Renal cortical epithelial cell (primary cell): ENCODE measurements at places on chromosomes 12 and 14. TPM values are rescaled to one million over a fixed set of nuclear protein-coding genes. Genes with fewer than 3 reads are reported as not detected.

GRCh38 chr14:104724981-104725771 is 1.1 kb downstream of the ADSS1 start:
- DNase-seq = no peak

The DIO2 gene
- total RNA-seq = under 0.01 and 1.3 TPM in 2 replicates

- no peak for DNase-seq
These were observed 1.4 kb downstream of the LIN7A start for GRCh38 chr12:80936353-80936641.

- no peak for DNase-seq
These were observed 29.9 kb upstream of the MYBPC1 start for GRCh38 chr12:101564912-101565311.

The KRT73 gene
- not detected in 2 replicates for total RNA-seq

The EML5 gene
- total RNA-seq = 0.55 and 2.4 TPM in 2 replicates

GRCh38 chr14:65040666-65041433 is 54.2 kb downstream of the FNTB start:
- DNase-seq = no peak

The SNAPC1 gene
- 38.6 and 50.4 TPM in 2 replicates for total RNA-seq

- DNase-seq = no peak
These were observed 91.2 kb upstream of the PARP11 start for GRCh38 chr12:3964439-3964838.

The PCED1B gene
- 1.6 and 3.5 TPM in 2 replicates for total RNA-seq

DNA sequence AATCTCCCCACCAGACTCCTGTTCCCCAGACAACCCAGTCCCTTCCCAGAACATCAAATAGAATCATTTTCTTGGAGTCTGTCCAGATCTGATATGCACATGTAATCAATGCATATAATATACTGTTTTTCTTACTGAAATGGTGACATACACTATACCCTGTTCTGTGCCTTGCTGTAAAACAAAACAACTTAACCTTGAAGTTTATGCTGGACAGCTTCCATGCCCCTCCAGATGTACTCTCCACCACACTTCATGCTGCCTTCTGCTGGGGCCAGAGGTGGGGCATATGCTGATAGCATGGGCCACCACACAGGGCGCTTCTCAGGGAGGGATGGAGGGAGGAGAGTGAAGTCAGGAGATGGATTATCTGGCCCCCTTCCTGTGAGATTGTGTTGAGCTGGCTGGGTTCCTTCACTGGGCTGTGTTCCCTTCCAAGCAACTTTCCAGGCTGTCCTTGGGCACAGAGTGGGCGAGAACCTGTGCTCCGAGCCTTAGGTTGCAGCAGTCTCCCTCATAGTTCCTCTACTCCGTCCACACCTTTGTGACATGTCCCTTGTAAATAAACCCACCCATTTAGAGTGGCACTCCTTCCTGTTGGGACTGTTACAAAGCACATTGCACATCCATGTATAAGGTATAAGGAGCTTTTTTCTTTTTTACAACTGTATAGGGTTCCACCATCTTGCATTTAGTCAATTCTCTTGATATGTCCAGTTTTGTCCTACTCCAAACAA is 77.6 kb upstream of the RIC8B start:
- no peak for DNase-seq

- DNase-seq = no peak
These were observed 817 bp downstream of the STXBP6 start for GRCh38 chr14:25049093-25049567.

DNA sequence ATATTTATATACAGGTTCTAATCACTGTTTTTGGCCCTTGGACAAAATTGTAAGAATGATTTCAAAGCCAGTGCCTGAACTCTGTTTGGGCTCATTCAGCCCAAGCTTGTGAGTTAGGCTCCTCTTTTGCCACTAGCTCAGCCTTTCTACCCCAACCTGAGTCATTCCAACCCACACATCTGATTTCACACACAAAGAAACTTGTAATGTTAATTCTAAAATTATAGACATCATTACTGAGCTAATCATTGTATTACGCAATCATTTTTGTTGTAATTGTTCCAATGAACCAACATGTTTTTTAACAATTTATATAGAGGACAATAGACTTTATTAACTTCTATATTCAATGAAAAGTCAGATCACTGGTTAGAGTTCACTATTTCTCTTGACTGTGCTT is 441.1 kb downstream of the ETNK1 start:
- DNase-seq = peak; percentile 54

DNA sequence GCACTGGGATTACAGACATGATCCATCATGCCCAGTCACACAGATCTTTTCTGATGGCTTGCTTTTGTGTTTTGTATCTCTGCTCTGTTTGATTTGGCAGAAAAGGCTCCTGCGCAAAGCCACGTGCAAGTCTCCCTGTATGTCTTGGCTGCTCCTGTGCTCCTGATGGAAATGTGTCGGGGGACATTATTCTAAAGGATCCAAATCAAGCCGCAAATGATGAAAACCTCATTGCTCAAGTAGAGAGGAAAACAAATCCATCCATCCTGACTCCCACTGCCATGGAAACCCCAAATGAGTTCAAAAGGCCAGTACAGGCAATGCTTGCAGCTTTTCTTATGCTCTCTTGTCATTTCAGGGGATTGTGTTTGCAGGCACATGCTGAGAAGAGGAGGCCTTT is 93.8 kb downstream of the NDUFA12 start:
- no peak for DNase-seq

DNA sequence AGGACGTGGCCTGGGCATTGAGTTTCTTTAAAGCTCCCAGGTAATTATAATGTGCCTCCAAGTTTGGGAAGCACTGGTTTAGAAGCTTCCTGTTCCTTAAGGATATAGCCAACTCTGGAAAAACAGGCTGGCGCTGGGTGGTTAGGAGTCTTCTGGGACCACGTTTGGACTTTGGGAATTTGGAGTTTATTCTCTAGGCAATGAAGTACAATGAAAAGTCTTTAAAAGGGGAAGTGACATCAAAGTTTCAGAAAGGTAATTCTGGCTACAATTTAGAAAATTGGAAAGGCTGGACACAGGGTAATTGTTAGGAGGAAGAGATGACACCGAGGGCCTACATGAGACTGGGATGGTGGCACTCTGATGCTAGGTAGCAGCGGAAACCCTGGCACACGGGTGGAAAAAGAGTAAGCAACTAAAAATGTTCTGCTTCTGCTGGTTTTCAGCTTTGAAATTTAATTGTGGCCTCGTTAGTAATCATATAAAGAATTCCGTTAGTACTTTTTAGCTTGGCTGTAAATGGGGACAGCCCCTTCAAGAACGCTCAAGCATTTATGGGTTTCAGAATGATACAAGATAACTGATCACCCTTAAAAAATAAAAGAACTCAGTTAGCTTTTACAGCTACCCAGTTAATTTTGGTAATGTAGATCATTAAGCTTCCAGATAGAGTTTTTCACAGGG is 12.7 kb upstream of the DCP1B start:
- no peak for DNase-seq

GRCh38 chr14:60805841-60806430 is 71.4 kb downstream of the MNAT1 start:
- peak; percentile 41 for DNase-seq

GRCh38 chr14:76705214-76705613 is 56.1 kb upstream of the VASH1 start:
- DNase-seq = no peak

The KIF26A gene
- under 0.01 and 0.05 TPM in 2 replicates for total RNA-seq

DNA sequence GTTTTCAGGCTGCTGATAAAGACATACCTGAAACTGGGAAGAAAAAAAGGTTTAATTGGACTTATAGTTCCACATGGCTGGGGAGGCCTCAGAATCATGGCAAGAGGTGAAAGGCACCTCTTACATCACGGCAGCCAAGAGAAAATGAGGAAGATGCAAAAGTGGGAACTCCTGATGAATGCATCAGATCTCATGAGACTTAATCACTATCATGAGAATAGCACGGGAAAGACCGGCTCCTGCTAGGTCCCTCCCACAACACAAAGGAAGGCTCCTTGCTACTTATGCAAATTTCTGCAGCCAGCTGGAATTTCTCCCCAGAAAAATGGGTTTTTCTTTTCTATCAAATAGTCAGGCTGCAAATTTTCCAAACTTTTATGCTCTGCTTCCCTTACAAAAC is 174.1 kb upstream of the RMST start:
- DNase-seq = no peak

The MYL2 gene
- total RNA-seq = not detected in 2 replicates

The MYF6 gene
- total RNA-seq = 0.52 TPM in 1 of 2 replicates, not detected in the other

DNA sequence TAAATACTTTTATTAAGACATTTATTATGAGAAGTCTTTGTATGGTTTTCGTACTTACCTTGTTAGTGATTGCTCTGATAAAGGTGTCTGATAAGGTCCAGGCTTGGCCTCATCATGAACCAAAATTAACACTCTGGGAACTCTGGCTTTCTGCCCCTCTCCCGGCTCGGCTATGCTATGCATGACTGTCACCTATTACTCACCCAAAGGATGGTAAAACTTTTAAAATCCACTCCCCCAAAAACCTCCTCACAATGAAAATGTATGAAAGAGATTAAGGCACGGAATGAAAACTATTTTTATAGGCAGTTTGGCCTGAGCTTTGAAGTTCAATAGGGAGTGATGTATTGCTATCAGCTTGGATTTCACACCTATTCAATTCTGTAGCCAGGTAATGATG is 217.3 kb upstream of the TBX3 start:
- DNase-seq = no peak

- DNase-seq = peak; percentile 85
These were observed 92.9 kb upstream of the EGLN3 start for GRCh38 chr14:34043627-34044372.

The SMIM41 gene
- 0.15 TPM in 1 of 2 replicates, not detected in the other for total RNA-seq

The MSI1 gene
- total RNA-seq = 0.15 TPM in 1 of 2 replicates, not detected in the other

DNA sequence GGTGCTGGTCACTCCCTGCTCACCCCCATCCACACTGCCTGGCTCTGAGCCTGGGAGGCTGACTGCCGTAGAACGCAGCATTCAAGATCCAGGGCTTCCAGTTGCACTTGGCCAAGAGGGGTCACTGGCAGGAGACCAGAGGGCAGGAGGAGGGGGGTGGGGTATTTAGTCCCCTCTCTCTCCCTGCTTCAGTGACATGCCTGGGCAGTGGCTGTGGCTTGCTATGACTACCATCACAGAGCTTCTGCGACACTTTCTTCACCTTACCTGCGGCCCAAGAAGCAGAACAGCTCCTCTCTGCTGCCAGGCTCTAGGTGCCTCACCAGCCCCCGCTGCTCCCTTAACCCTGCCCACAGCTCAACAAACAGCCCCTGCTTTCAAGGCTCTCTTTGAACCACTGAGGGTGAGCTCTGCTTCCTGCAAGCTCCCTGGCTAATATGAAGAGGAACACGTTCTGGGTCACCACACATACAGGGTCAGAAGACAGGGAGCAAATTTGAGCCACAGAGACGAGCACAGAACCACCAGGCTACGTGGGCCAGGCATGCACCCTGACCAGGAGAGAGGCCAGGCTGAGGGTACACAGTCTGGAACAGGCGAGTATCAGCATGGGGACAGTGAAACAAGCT is 55.7 kb downstream of the ITPK1 start:
- DNase-seq = no peak

DNA sequence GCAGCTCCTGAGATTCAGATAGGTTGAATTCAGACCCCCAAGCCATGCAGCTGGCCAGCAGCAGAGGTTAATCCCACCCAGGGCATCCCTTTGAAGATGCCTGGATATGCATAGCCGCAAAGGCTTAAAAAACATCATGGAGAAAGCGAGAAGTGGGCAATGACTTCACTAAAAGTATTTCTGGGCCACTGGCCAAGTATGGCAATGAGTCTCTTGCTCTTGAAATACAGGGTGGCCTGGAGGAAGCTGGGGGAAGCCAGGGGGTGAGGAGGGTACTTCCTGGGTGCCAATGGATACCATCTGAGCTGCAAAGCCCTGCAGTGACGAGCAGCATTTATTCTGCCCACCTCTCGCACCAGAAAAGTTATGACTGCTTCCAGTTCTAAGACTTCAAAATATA is 539.3 kb upstream of the TBX3 start:
- peak; percentile 49 for DNase-seq

DNA sequence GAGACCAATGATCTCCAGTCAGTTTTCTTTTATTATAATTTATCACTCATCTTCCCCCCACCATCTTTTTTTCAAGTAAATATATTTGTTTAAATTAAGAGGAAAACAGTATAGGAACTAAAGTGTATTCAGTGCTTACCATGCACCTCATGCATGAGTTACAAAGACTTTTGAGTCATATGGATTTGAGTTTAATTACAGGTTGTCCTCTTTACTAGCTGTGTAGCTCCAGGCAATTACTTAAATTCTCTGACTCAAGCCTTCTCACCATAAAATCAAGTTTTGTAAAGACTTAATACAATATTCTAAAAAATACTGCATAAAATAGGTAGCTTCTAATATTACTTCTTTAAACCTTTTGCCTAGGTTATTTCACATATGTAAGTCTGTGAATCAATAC is 251.3 kb downstream of the SLC16A7 start:
- DNase-seq = peak; percentile 44

DNA sequence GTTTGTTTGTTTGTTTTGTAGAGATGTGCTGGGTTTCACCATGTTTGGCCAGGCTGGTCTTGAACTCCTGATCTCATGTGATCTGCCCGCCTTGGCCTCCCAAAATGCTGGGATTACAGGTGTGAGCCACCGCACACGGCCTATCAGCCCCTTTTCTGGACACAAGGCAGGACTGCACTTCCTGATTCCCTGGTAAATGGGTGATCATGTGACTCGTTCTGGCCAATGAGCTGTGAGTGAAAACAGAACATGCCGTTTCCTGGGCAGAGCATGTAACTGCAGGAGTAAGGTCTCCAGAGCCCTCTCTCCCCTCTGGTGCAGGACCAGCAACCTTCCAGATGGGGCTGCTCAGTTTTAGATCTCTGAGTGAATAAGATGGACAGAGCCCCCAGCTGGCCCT is 92.7 kb downstream of the ITPK1 start:
- DNase-seq = no peak

GRCh38 chr14:59028476-59029202 is 159.8 kb upstream of the DAAM1 start:
- peak; percentile 99 for DNase-seq

The GLT8D2 gene
- total RNA-seq = 0.87 and 12.5 TPM in 2 replicates

- DNase-seq = no peak
These were observed 144.7 kb downstream of the SMOC1 start for GRCh38 chr14:70023871-70024270.

DNA sequence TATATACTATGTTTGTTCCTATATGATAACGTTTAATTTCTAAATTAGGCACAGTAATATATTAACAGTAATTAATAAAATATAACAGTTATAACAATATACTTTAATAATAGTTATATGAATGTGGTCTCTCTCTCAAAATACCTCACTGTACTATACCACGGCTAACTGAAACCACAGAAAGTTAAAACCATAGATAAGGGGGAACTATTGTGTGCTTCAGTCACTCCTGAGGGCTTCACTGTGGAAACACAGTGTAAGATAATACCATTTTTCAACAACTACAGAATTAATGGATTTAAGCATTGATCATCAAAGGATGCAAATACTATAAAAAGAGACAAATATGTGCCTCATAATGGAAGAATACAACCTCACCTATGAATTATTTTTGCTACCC is 266.4 kb upstream of the RGS6 start:
- DNase-seq = no peak

The FAM181A gene
- total RNA-seq = not detected in 2 replicates

The MGAT4C gene
- total RNA-seq = not detected in 2 replicates

- DNase-seq = no peak
These were observed 8.1 kb upstream of the CYP46A1 start for GRCh38 chr14:99675951-99676350.

- peak; percentile 35 for DNase-seq
These were observed 44.9 kb downstream of the ATP2B1 start for GRCh38 chr12:89663577-89664357.
